ENCODE measurements at places on chromosomes 2 and 18.

DNA sequence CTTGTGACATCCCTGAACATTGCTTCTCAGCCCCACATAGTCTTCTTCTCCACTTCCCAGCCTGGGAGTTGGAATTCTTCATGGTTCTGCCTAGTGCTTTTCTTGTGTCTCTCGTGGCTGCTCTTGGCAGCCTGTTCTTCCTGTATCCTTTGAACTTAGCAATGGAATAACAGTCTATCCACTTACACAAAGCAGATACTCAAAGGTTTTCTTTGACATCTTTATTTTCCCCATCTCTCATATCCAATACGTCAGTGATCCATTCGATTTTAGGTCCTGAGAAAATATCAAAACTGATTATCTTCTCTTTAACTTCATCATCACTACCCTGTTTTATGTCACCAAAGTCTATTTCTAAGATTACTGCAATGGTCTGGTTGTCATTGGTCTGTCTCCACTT is 1091.2 kb upstream of the PIK3C3 start:
- no peak for DNase-seq

GRCh38 chr18:79406708-79407107 is 11.0 kb downstream of the NFATC1 start:
- DNase-seq: no peak

GRCh38 chr2:180980106-180980942 is at the start of gene UBE2E3:
Gene UBE2E3, plus strand, starts transcription at chr2:180980605. Its CDS starts 1,438 bp downstream, at chr2:180982043.
- DNase-seq: peak; percentile 64

- no peak for DNase-seq
Observed at GRCh38 chr18:50151926-50152325, 43.0 kb downstream of the MYO5B start.

- no peak for DNase-seq
Observed at GRCh38 chr2:88144914-88145497, 17.1 kb upstream of the FABP1 start.

Data from stimulated activated CD8-positive, alpha-beta memory T cell treated with anti-CD3 and anti-CD28 coated beads, Interleukin-4, amount 100 ng/mL, for 1 hour (primary cell).